ENCODE measurements at places on chromosomes 16 and 17.

DNA sequence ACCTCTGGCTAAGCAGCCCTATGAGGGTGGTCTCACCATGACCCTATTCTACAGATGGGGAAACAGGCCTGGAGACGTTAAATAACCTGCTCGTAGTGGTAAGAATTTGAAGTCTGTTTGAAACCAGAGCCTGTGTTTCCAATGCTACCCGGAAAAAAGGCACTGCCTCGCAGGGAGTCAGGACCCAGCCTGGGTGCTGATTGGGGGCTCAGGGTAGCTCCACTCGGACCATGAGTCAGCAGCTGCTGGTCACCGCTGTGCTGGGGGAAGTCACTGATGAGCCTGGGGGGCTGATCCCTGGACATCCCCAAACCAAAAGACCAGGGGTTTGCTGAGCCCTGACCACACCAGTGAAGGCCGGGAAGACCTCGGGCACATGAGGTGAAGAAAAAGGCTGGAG is 9.4 kb upstream of the PLD6 start:
- no peak for DNase-seq

- no peak for DNase-seq
These were observed 56.8 kb downstream of the HIC1 start for GRCh38 chr17:2111691-2112090.

DNA sequence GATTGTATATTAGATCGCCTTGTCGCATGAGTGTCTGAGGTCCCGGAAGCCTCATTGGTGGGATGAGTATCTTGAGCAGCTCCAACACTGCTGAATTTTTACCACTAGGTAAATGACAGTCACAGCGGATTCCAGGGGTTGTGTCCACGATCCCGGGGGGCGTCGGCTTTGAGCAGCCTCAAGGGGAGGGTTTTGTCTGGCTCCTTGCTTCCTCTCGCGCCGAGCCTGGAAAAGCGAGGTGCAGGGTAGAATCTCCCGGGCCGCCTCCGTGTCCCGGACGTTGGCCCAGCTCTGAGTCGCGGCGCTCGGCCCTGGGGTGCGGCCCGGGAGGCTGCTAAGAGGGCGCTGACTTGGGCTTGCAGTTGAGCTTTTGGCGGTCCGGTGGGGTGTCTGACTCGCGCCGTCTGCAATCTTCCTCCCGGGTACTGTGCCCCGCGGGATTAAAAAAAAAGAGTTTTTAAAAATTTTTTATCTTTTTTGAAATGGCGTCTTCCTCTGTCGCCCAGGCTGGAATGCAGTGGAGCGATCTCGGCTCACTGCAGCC is 4.5 kb downstream of the OR1F1 start:
- DNase-seq: no peak

GRCh38 chr17:71899317-71899716 is 221.5 kb upstream of the SOX9 start:
- DNase-seq: no peak

- peak; percentile 20 for DNase-seq
These were observed 757 bp downstream of the ORMDL3 start for GRCh38 chr17:39926588-39927100.

- DNase-seq: no peak
These were observed 39.7 kb upstream of the MEAK7 start for GRCh38 chr16:84544031-84544773.

GRCh38 chr16:27515874-27516353 is 33.8 kb downstream of the GTF3C1 start:
- DNase-seq: peak; percentile 5

- DNase-seq: no peak
These were observed 8.7 kb upstream of the PRKCB start for GRCh38 chr16:23827057-23827456.

DNA sequence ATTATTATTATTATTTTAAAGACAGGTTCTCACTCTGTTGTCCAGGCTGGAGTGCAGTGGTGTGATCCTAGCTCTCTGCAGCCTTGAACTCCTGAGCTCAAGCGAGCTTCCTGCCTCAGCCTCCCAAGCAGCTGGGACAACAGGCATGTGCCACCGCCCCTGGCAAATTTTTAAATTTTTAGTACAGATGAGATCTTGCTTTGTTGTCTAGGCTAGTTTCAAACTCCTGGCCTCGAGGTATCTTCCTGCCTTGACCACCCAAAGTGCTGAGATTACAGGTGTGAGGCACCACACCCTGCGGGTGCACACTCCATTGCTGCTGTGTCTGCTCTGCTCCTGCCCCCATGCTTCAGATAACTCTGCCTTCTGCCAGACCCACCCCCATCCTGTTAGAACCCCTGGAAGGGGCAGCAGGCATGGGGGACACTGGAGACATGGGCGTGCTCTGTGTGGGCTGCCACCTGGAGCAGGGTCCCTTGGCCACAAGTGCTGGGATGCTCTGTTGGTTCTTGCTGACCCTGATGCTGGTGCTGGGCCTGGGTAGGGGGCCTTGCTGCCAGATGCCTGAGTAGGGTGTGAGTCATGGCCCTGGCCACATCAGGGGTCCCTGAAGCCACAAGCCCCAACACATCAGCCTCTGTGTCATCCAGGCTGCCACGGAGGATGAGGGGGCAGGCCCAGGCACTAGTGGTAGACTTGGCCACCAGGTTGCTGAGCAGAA is 2.6 kb downstream of the GGT6 start:
- no peak for DNase-seq

GRCh38 chr16:85592700-85593493 is 20.2 kb upstream of the GSE1 start:
- no peak for DNase-seq

- no peak for DNase-seq
These were observed 11.5 kb downstream of the DEXI start for GRCh38 chr16:10930755-10931093.

GRCh38 chr16:25478476-25478875 is 213.3 kb upstream of the HS3ST4 start:
- no peak for DNase-seq

- no peak for DNase-seq
These were observed 5.5 kb upstream of the PIEZO1 start for GRCh38 chr16:88790312-88791211.

GRCh38 chr17:31608659-31609254 is 217.3 kb downstream of the RAB11FIP4 start:
- no peak for DNase-seq

GRCh38 chr17:38563362-38564253 is 42.1 kb downstream of the SRCIN1 start:
- no peak for DNase-seq

DNA sequence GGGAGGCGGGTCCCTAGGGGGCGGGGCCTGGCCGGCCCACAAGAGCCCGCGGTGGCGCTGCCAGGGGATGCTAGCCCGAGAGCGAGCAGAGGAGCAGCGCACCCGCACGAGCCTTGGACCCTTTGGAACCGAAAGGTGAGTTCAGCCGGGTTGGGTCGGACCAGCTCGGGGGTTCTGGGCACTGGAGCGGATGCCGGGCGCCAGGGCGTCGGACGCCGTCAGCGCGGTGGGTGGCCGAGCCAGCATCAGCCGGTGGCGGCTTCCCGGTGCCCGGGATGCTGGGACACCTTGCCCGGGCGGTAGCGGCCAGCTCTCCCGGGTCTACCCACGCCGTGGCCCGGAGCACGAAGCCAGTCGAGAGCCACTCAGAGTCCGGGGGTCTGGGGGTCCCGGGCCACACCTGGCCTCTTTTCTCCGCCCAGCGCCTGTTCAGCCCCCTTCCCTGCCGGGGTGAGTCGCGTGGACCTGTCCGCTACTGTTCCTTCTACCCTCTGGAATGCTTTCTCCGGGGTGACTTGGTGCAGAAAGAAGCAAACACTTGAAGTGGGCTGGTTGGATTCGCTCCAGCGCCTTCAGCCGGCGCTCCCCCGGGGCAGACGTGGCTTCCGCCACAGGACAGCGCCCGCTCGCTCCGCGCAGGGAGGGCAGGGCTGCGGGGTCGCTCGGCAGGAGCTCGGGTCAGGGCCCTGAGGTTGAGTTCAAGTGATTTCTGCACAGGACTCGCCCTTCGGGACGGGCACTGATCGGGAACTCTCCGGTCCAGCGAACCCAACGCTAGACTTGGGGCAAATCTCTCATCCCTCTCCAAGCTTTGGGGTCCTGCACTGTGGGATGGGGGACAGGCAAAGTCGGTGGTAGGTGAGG is at the start of gene SCNN1G:
Gene SCNN1G, plus strand, starts transcription at position 67 of the 864 bp plus-strand sequence. CDS start 3,527 bp downstream, outside the sequence.
- DNase-seq: no peak

- DNase-seq: no peak
These were observed 10.2 kb downstream of the GABARAPL2 start for GRCh38 chr16:75576384-75576811.

DNA sequence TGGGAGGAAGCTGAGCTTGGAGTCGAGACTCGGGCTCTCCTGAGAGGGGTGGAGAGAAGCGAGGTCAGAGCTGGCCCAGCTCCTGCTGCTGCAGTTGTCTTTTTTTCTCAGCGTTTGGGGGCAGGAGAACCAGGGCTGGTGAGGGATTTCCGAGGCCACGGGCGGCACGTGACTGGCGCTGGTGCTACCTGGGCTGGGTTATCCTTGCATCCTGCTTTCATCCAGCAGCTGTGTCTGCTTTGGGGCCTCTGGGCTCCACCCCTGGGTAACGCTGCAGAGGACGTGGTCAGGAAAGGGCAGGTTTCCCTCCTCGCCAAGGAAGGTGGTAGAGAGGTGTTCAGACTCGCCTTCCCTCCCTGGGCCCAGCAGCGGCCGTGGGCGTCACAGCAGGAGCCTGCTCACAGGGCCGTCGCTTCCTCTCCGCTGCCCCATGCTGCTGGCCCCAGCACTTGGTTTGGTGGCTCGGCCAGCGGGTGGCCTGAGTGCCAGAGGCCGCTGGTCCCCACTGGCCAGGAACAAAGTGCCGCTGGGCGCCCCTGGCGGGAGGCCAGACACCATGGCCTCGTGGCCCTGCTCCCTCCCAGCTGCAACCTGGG is 22.5 kb downstream of the GSE1 start:
- no peak for DNase-seq

DNA sequence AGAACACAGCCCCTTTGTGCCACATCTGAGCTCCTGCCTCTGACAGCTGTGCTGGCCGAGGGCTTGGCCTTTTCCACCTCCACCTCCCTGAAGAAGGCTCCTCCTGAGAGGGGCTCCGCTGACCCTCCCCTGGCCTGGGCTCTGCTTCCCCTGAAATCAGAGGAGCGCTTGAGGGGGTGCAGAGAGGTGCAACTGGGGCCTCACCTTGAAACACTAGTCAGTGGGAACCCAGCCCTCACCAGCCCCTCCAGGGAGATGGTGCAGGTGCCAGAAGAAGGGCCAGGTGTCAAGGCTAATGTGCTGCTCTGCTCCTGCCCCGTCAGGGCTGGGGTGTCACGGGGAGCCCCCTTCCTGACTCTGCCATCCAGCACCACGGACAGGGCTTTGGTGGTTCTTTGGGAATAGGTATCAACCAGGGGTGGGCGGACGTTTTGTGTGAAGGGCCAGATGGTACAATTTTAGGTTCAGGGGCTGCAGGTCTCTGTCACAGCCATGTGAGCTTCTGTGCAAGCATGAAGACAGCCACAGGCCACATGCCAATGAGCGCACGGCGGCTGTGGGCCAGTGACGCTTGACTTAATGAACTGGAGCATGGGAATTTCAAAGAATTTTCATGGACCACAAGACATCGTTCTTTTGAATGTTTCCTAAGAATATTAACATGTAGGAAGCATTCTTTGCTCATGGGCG is 2.1 kb upstream of the ZG16B start:
- DNase-seq: no peak

- DNase-seq: no peak
These were observed 4.2 kb downstream of the SLX4 start for GRCh38 chr16:3607161-3607560.

DNA sequence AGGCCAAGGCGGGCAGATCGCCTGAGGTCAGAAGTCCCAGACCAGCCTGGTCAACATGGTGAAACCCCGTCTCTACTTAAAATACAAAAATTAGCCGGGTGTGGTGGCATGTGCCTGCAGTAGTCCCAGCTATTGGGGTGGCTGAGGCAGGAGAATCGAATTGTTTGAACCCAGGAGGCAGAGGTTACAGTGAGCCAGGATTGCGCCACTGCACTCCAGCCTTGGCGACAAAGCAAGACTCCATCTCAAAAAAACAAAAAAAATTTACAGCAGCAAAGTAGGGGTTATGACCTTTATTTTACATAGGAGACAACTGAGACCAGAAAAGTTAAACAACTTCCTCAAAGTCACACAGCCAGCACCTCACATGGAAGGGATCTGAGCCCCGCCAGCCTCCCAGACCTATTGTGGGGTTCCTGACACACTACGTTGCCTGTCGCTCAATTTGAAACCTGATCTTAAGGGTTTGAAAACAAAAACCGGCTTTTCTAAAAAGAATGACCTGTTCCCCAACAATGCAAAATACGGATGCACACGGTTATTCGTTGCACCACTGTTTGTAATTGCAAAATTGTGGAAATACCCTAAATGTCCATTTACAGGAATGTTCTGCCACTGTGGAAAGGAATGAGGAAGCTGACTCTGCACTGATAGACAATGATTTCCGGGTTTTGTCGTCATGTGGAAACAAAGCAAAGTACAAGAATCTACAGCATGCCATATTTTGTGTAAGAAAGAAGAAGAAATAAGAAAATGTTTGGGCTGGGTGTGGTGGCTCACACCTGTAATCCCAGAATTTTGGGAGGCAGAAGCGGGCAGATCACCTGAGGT is 77.2 kb downstream of the CNGB1 start:
- DNase-seq: no peak

GRCh38 chr17:68368387-68368786 is 77.1 kb downstream of the ARSG start:
- DNase-seq: no peak

GRCh38 chr16:546909-547770 is 13.1 kb upstream of the PRR35 start:
- peak; percentile 47 for DNase-seq

DNA sequence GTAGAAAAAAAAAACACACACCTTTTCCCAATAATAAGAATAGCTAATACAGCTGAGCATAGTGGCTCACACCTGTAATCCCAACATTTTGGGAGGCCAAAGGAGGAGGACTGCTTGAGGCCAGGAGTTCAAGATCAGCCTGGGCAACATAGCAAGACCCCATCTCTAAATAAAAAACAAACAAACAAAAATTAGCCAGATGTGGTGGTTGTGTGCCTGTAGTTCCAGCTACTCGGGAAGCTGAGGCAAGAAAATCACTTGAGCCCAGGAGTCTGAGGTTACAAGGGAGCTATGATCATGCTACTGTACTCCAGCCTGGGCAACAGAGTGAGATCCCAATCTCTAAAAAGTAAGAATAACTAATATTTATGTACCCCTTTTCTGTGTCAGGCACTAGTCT is 42.8 kb upstream of the GFOD2 start:
- DNase-seq: no peak

- no peak for DNase-seq
These were observed 67.9 kb downstream of the FTO start for GRCh38 chr16:53771655-53772497.

- no peak for DNase-seq
These were observed 14.4 kb downstream of the TTC19 start for GRCh38 chr17:16013943-16014407.

- no peak for DNase-seq
These were observed 10.0 kb downstream of the SPOP start for GRCh38 chr17:49667854-49668253.

GRCh38 chr17:8921147-8921546 is 44.4 kb downstream of the PIK3R5 start:
- no peak for DNase-seq

GRCh38 chr17:37761059-37761458 is 16.2 kb upstream of the HNF1B start:
- DNase-seq: no peak

- no peak for DNase-seq
These were observed 10.2 kb downstream of the CLUH start for GRCh38 chr17:2701161-2701995.

GRCh38 chr17:6099492-6099891 is 29.3 kb downstream of the WSCD1 start:
- no peak for DNase-seq

Measured in stimulated activated CD4-positive, alpha-beta T cell treated with anti-CD3 and anti-CD28 coated beads, Interleukin-15, amount 100 ng/mL, for 1 hour (primary cell).